ENCODE measurements at places on chromosomes 2 and 18.

DNA sequence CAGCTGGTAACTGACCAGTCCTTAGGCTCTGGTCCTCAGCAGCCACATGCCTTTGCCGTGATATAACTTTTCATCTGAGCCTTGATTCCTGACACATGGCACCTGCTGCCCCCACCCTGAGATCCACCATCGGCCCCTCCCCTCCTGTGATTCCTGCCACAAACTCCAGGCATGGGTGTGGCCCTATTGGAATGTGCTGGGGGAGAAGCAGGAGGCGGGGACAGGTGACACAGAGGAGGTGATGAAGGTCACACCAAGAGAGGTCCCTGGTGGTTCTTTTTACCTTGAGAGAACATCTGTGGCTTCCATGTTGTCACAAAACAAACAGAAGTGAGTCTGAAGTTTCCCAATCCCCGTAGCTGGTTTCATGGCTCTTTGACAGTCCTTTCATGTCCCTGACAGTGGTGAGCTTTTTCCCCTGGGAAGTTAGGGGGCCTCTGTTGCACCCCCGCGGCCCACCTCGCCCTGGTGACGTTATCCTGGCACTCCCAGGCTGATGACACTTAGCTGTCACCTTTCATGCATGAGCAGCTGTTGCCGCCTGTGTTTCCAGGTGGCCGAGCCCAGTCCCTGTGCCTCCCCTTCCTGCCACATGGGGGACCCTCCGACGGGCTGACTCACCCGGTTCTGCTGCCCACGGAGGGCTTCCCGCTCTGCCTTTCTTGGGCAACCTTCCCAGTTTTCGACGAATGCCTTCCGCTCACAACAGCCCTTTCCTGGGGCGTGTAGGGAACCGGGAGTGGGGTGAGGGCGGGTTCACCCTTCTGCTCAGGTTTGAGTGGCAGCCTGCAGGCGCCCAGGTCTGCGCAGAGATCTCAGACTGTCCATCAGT is 66.3 kb upstream of the GLI2 start:
- no peak for DNase-seq

DNA sequence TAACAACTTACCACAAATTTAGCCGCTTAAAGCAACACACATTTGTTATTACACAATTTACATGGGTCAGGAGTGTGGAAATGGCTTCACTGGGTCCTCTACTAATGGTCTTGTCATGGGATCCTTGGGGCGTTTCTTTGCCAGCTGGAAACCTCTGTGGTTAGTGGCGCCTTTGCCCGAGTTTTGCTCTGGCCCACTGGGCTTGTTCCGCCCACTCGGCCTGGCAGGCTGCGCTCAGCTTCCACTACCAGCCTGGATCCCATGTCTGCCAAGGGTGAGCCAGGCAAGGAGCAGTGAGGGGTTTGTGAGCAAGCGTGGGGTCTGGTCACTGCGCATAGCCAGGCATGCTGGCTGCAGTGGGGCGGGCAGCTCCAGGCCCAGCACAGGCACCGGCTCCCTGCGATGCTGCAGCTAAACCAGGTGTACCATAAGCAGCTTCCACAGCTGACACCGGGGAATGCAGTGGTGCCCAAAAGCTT is 16.2 kb upstream of the MBD2 start:
- no peak for DNase-seq

DNA sequence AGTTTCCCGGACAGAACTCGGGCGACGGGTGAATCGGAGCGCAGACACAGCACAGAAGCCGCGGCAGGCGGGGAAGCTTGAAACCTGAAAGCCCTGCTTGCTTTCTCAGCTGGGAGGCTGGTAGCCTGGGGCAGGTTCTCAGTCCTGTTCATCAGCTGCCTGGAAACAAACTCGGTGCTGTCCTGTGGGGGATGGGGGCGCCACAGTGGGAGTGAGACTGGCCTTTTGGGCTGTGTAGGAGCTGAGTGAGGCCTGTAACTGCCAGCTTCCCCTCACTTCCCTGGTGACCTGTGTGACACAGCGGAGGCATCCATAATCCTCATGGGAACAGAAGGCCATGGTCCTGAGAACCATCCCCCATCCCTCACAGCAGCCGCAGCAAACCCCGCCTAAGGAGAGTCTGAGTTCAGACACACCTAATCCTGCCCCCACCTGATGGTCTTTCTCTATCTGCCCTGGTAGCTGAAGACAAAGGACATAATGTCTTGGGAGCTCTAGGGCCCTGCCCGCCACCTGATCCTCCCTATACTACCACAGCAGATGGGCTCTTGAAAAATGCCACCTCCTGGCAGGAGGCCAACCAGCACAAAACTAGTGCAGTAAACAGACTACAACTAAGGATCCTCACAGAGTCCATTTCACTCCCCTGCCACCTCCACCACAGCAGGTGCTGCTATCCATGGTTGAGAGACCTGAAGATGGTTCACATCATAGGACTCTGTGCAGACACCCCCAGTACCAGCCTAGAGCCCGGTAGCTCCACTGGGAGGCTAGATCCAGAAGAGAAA is 52.7 kb upstream of the LDLRAD4 start:
- no peak for DNase-seq

DNA sequence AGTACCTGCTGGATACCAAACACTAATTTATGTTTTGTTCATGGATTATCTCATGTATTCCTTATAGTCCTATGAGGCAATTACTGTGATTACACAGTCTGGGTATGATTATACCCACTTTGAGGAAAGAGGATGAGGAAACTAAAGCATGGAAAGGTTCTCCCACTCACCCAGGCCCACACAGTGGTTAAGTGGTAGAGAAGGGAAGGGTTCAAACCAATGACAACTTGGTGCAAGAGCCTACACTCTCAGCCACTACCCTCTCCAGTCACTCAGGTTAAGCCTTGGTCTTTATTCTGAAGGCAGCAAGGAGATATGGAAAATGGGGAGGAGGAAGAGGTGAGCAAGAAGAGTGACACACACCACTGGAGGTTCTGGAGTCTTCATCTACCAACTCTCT is 64.5 kb upstream of the PPP1CB start:
- DNase-seq: no peak

GRCh38 chr2:196170606-196171247 is 651 bp downstream of the STK17B start:
- DNase-seq: peak; percentile 76

GRCh38 chr2:74001121-74001520 is 16.4 kb downstream of the TET3 start:
- DNase-seq: peak; percentile 9

- no peak for DNase-seq
Measured at GRCh38 chr2:135728064-135728743, 13.5 kb upstream of the UBXN4 start.

GRCh38 chr2:68172990-68173700 is 15.5 kb downstream of the PNO1 start:
- DNase-seq: no peak

- peak; percentile 62 for DNase-seq
Measured at GRCh38 chr2:39119732-39120520, 925 bp downstream of the SOS1 start.

GRCh38 chr2:71150082-71150816 is 19.8 kb downstream of the MPHOSPH10 start:
- DNase-seq: no peak

- DNase-seq: no peak
Measured at GRCh38 chr2:238391042-238391689, 35.6 kb upstream of the ASB1 start.

GRCh38 chr18:38420611-38421010 is 855.0 kb upstream of the CELF4 start:
- DNase-seq: no peak

- no peak for DNase-seq
Measured at GRCh38 chr18:75621818-75622217, 194.3 kb upstream of the SMIM21 start.

DNA sequence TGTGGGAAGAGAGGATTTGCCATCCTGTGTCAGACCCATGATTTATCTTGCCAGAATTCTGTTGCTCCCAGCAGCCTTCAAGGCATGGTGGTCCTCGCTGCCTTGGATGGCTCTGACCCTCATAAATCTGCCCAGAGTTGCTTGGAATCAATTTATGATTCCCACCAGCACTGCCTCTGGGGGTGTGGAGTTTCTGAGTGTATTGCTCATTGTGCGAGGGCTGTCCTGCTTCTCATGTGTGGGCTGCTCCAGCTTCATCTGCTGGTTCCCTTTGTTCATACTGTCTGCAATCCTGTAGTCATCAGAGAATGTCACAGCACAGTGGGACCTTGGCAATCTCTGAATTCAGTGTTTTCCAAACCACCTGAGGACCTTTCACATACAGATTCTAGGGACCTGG is 139.8 kb downstream of the CLIP4 start:
- DNase-seq: no peak

DNA sequence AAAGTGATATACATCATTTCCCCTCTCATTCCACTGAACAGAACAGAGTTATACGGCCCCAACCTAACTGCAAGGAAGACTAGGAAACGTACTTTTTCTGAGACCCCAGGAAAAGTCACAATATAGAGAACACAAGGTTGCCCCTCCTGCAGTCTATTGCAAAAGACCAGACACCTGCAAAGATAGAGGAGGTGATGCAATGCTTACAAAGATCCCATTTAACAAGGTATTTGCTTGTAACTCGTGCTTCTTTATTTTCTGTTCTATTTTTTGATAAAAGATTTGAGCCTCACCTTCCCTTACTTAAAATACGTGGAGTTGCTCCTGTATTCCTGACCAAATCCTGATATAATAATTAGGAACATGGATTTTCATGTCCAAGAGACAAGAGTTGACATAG is 793.0 kb upstream of the ID2 start:
- no peak for DNase-seq

DNA sequence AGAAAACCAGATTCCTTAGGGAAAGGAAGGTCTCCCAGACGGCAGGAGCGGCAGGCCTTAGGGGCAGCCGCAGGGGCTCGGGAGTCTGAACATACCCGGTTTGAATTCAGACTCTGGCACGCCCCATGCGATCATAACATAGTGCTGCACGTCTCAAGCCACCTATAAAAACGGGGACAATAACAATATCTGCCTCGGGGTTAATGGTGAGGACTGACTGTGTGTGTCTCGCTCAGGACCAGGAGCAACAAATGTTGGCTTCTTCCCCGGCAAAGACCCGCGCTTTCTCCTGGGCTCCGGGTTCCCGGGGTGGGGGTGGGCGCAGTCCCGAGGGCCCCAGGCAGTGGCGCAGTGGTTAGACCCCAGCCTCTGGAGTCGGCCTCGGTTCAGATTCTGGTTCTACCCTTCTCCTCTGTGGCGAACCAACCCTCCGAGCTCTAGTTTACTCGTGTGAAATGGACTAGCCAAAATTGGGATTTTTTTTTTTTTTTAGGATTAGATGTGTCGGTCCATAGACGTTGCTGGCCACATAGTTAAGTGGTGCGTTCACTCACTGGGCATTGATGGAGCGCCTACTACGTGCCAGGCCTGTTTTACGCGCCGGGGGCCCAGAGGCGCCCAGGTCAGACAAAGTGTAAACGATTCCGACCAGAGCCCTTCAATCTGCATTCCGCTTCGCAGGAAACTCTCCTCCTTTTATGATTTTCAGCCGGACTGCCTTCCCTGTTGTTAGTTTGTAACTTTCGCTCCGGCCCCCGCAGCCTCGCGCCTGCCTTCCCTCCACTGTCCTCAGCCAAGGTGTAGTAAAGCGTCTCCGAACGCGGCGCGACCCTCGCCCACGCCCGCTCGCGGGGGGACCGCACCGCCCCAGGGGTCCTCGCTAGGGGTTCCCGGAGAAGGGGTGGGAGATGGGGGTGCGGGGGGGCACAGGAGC is 820 bp upstream of the SH3BP4 start:
- peak; percentile 57 for DNase-seq

- no peak for DNase-seq
Measured at GRCh38 chr2:167380094-167380493, 491.8 kb downstream of the XIRP2 start.

DNA sequence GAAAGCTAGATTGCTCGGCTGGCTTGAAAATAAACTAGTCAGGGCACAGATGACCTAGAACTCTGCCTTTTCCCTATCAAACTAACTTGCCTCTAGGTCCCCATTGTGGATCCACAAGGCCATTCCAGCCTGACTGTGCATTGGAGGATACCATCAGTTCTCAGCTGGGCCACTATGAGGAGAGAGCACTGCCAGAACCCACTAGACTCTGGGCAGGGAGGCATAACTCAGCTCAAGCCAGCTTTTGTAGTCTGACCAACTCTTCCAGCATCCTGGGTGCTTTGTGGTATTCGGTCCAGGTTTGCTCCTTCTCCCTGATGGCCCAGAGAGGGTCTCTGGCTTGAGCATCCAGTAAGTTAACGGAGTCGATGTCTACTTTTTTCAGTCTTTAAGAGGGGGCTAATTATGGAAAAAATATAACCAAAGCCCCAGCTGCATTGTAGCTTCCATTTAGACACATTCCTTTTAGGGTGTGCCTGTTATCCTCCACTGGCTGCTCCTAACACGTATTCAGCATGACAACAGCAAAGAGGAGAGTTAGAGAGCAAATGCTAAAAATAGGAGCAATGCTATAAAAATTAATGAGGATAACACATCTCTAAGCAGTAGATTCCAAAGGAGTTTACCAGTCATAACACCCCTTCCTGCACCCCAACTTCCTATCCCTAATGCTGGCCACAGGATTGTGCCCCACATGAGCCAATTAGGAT is 15.2 kb downstream of the GKN2 start:
- no peak for DNase-seq

- DNase-seq: no peak
Measured at GRCh38 chr2:181362561-181362960, 94.6 kb upstream of the ITGA4 start.

- no peak for DNase-seq
Measured at GRCh38 chr2:60104514-60105505, 448.6 kb downstream of the BCL11A start.

GRCh38 chr2:13597176-13597575 is 880.4 kb downstream of the TRIB2 start:
- peak; percentile 64 for DNase-seq

DNA sequence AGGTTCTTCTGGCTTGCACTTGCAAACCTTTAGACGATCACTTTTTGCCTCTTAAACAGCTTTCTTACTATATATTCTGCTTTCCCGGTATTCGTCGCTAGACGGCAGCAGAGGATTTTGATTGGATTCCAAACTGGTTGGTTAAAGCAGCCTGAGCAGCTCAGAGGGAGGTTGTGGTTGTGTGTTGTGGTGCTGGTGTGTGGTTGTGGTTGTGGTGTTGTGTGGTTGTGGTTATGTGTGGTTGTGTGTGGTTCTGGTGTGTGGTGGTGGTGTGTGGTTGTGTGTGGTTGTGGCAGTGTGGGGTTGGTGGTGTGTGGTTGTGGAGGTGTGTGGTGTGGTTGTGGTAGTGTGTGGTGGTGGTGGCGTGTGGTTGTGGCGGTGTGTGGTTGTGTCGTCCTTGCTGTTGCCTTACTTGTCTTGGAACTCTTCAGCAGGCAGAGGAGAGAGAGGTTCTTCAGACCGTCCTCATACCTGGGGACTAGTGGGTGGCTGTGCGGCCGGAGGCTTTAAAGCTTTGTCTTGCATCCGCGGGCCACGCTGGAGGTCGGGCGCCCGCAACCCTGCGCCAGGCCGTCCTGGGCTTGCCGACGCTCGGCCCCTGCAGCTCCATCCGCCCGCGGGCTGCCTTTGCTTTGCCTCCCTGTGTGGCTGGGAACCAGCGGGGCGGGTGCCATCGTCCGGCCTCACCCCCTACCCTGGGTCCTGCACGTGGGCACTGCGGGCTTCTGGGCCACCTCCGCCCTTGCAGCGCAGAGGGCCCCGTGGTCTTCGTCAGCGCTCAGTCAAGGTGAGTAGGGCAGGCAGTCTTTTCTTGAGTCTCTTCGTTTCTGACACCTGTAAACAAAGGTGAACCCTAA is 190.8 kb downstream of the ARHGAP28 start:
- peak; percentile 51 for DNase-seq
